ENCODE measurements at places on chromosomes 11 and 22. TPM values are rescaled to one million over a fixed set of nuclear protein-coding genes. Genes with fewer than 3 reads are reported as not detected.

- DNase-seq = no peak
These were observed 15.3 kb upstream of the TEF start for GRCh38 chr22:41366323-41367029.

GRCh38 chr11:86726770-86727504, 54.5 kb upstream of the ME3 start:
- no peak for DNase-seq

DNA sequence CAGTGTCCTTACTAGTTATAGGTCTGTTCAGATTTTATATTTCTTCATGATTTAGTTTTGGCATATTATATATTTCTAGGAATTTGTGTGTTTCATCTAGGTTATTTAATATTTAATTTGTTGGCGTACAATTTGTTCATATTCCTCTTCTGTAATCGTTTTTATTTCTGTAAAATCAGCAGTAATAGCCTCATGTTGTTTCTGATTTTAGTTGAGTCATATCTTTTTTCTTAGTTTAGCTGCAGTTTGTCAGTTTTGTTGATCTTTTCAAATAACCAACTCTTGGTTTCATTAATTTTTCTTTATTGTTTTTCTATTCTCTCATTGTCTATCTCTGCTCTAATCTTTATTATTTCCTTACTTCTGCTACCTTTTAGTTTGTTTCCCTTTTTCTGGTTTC, 20.3 kb downstream of the GLB1L2 start:
- no peak for DNase-seq

ALDH3B1 gene
- 42.7 TPM for total RNA-seq

DNA sequence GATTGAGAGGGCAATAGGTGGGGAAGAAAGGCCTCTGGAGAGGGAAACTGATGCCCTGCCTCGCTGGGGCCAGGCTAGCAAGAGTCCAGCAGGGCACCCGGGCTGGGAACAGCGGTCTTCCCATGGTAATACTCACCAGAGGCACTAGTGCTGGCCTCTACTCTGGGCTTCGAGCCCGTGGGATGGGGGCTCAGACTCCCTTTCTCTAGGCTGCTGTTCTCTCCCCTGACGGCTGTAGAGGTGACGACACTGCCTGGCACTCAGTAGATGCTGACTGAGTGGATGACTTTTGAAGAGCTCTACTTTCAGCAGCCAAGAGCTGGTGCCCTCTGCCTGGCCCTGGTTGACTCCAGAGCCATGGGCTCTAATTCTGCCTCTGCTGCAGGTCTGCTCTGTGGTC, 818 bp upstream of the C1QTNF4 start:
- no peak for DNase-seq

GRCh38 chr11:121099885-121100284, 1.2 kb upstream of the TECTA start:
- DNase-seq = no peak

- no peak for DNase-seq
These were observed 58.2 kb downstream of the COMMD9 start for GRCh38 chr11:36230779-36231699.

LDLRAD3 gene
- total RNA-seq = 14.2 TPM

GRCh38 chr22:17896586-17896985, 122.3 kb upstream of the BID start:
- no peak for DNase-seq

GRCh38 chr11:16893456-16894066, 120.7 kb downstream of the PLEKHA7 start:
- DNase-seq = peak; percentile 58
